ENCODE measurements at places on chromosomes 2 and 18.

DNA sequence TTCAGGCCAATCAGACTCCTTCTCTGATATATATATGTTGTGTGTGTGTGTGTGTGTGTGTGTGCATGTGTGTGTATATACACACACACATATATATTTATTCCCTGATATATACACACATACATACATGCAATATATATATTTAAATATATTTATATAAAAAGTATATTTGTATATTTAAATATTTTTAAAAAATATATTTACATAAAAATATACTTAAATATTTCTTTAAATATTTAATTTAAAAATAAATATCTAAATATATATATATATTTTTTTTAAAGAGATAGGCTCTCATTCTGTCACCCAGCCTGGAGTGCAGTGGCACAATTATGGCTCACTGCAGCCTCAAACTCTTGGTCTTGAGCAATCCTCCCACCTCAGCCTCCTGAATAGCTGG, 281.3 kb downstream of the DYSF start:
- DNase-seq: no peak

- DNase-seq: no peak
These were observed 6.5 kb downstream of the TEX261 start for GRCh38 chr2:70988151-70988550.

DNA sequence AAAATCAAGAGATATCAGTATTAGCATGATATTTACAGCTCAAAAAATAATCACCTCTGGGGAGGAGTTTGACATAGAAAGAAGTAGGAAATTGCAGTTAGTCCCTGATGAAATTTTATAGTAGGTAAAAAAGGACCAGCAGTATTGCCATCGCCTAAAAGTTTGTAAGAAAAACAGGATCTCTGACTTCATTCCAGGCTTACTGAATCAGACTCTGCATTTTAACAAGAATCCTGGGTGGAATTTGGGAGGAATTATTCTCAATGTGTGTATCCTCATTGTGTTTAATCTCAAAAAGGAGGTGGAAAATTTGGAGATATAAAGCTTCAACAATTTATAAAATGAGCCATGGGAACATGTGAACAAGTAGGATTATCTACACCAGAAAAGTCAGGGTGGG, 31.2 kb upstream of the STAT1 start:
- no peak for DNase-seq

DNA sequence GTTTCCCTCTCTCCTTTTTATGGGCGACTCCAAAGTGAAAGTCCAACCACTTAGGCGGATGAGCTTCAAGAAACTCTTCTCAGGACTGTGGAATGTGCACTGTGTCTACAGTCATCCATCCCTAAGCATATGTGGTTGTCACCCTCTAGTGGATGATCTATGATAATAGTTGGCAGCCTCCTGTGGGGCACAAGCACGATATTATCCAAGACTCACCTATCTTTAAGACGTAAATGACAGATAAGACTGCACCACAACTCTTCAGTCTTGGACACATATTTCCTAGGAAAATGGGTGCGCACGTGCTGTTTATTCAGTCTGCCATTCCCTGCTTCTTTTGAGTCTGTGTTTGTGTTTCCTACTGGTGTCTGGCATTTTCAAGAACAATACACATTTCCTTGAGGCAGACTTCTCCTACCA, 145.5 kb upstream of the CTAGE1 start:
- no peak for DNase-seq
